AG08396 (cell line): ENCODE measurements at places on chromosomes 6 and 20.
A peak's percentile ranks its signal among the peaks of the same experiment; 100 is the strongest.

DNA sequence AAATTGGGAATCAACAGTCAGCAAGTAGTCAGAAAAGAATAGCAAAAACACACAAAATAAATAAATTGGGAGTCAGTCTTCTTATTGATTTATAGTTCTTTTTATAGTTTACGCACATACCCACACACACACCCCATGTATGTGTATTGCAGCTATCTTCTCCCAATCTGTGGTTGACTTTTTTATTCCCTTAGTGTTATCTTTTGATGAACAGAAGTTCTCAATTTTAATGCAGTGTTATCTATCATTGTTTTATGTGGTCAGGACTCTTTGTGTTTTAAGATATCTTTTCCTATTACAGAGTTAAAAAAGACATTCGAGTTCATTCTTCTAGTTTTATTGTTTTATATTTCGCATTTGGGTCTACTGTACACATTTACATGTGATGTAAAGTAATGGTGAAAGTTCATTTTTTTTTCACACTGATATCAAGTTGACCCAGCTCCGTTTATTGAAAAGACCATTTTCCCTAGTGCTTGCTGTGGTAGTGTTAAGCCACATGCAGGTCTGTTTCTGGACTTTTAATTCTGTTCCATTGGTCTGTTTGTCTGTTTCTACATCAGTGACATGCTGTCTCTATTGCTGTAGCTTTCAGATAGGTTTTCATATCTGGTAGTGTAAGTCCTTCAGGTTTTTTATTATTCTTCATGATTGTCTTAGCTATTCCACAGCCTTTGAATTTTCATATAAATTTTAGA lies 78.4 kb downstream of the ZFAND3 start:
- no peak for DNase-seq

DNA sequence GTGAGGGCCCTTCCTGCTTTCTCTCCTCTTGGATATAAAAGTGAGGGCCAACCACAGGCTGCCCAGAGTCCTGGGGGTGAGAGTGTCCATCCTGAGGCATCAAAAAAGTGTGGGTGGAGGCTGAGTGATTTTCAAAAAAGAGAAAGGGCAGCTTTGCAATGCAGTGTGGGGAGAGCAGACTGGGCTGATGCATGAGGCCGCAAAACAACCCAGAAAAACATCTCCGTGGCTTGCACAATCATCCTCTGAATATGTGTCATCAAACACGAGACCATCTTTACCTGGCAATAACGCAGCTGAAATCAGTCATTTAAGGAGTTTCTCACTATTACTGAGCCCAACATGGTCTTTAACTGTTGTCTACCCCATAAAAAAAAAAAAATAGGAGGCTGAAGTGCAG lies 191.2 kb upstream of the SOX4 start:
- DNase-seq: no peak

GRCh38 chr6:75334266-75335040 lies 49.9 kb upstream of the TMEM30A start:
- peak; percentile 24 for DNase-seq

- no peak for DNase-seq
Measured at GRCh38 chr6:98593676-98594075, 240.7 kb upstream of the POU3F2 start.

- peak; percentile 90 for DNase-seq
Measured at GRCh38 chr6:32255199-32256153, 31.6 kb upstream of the NOTCH4 start.

DNA sequence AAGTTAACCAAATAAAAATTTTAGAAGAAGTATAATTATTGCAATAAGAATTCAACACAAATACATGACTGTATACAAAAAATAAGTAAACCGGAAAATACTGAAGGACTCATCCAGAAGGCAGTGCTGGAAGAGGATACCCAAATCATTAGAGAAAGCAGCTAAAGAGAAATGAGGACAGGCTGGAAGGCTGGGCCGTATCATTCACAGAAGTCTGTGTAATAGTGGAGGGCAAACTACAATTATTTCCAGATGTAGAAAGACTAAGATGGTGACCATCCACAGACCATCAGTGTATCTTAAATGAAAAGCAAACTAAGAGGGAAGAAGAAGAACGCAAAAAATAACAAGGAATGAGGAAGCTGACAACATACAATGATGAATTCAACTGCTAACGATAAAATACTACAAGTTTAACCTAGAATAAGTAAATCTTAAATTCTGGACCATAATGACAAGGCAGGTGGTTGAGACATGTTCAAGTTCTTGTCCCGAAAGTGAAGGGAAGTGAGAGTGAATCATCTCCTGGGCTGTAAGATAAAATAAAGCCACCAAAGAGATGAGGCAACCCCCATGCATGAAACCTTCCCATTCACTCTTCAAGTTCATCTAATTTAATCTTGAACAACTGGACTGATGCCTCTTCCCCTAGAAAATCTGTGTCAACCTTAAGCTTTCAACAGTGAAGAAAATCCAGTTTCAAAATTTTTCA lies 71.5 kb downstream of the SLC23A2 start:
- DNase-seq: no peak

GRCh38 chr6:28280595-28281287 lies 631 bp upstream of the PGBD1 start:
- no peak for DNase-seq

- DNase-seq: no peak
Measured at GRCh38 chr6:170080169-170080827, 210.6 kb downstream of the DLL1 start.

- no peak for DNase-seq
Measured at GRCh38 chr6:1904466-1904799, 294.7 kb downstream of the FOXC1 start.

GRCh38 chr6:127436578-127437110 lies 22.5 kb downstream of the KIAA0408 start:
- no peak for DNase-seq

- DNase-seq: no peak
Measured at GRCh38 chr20:1345030-1345755, 16.3 kb upstream of the SDCBP2 start.

GRCh38 chr6:11423667-11424066 lies 113.9 kb upstream of the TMEM170B start:
- DNase-seq: no peak

DNA sequence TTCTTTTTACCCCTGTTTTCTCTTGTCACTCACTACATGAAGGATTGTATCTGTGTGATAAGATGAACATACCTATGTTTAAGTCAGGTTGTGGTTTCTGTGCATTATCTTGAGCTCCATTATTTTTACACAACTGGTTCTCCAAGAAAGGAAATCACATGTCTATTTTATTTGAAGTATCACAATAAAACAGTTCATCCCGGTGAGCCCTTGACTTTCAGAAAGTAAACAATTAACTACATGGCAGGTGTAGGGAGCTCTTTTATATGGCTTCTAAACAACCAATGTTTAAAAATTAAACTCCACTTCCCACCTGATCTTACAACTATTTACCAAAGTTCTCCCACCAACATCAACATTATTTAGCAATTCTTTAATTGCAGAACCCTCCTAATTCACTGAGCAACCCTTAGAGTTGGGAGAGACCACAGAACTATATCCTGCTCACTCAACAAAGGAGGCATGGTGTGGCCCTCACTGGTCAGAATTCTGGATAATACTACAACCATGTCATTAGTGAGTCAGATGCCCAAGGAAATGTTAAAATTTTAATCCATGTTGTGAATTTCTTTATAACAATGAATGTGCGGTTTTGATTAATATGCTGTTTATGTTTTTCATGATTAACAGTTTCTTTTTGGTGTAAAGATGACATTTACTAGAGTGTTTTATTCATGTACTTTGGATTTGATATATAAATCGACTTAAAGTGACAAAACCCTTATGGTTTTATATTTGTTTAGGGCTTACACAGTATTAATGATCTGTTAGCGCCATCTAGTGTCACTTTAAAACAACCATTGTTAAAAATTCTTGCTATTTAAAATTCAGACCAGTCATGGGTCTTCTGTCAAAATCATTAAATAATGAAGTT lies 50.0 kb upstream of the SCGN start:
- peak; percentile 21 for DNase-seq
